ENCODE measurements at places on chromosomes 3 and 15.

- ATAC-seq: no peak
Observed at GRCh38 chr3:117165601-117166051, 456.0 kb downstream of the TUSC7 start.

DNA sequence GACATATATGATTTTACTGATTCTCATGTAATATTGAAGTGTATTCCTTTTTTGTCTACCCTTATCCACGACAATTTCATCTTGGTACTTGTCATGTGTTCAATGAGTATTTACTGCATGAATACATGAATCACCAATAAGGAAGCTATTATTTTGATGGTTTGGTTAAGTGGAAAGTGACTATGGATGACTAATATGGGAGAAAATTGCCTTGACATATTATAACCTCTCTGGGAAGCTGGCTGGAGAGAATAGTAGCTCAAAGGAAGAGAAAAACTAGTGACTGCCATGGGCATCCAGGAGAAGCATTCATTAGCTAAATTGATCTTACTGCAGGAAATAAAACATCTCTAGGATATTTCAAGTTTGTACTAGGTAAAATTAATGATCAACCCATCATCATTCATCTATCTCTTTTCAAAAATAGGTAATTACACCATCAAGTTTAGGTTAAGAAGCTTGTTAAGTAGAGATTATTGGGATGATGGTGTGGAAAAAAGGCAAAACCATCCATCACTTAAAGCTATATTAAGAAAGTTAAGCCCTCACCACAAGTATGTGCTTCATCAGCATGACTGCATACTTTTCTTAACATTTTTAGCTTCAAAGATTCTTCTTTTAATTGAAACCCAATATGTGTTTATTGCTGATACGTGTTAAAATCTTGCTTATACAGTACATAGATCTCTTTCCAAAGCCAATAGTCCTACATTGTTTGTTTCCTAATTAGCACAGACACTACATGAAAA lies 455.2 kb upstream of the ARPP21 start:
- no peak for ATAC-seq

- no peak for ATAC-seq
Observed at GRCh38 chr3:126527455-126528211, 3.7 kb downstream of the CHST13 start.

DNA sequence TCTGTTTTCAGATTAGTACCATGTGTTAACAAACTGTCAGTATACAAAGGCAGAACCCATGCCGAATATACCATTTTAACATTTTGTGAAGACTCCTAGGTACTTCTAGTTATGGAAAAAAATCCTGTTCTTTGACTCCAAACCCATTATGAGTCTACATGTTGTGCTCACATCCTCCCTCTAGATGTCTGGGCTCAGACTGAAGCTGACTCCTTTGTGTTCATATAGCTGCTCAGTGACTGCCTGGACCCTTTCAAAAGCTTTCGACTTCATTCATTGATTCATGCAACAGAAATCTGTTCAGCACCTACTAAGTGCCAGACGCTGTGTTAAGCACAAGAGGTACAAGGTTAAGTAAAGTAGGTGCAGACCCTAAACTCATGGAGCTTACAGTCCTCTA lies 60.5 kb downstream of the MEGF11 start:
- ATAC-seq: no peak

DNA sequence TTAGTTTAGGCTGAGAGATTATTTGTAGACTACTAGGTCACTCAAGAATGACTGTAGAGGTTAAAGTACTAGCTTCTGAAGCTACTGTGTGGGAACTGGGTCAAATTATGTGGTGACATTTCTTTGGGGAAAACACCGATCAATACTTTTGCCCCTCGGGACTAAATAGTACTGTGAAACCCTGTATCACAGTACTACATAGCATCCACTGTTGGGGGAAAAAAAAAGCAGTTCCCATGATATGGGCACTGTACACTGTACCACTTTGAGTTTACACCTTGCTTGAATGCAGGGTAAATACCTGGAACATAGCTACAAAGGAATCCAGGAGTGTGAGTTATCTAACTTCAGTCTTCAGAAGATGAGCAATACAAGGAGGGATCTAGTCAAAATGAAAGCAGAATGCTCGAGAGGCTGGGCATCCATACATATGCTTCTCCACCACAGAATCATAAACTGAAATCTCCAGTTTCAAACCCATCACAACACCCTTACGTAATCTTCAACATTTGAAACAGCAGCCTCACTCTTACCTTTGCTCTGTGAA lies 311.4 kb downstream of the UNC13C start:
- no peak for ATAC-seq

- no peak for ATAC-seq
Observed at GRCh38 chr3:7432610-7433009, 571.7 kb downstream of the GRM7 start.
